PC-3 (cell line): ENCODE measurements at places on chromosomes 12 and 14. TPM values are rescaled to one million over a fixed set of nuclear protein-coding genes. Genes with fewer than 3 reads are reported as not detected.

The INF2 gene
- 132 and 161 TPM in 2 replicates for total RNA-seq

The KRT78 gene
- total RNA-seq, result 0.12 and 0.15 TPM in 2 replicates

The KRT8 gene
- 719 and 1,028 TPM in 2 replicates for total RNA-seq

The PRPH gene
- total RNA-seq, result 0.15 TPM in 1 of 2 replicates, not detected in the other

The KLRB1 gene
- not detected in 2 replicates for total RNA-seq

The NUAK1 gene
- total RNA-seq, result 9.8 and 11.0 TPM in 2 replicates

The FGF6 gene
- total RNA-seq, result not detected in 2 replicates

The FGF23 gene
- not detected in 2 replicates for total RNA-seq

The KRT85 gene
- total RNA-seq, result not detected in 2 replicates

The NID2 gene
- total RNA-seq, result 2.5 and 3.1 TPM in 2 replicates

The BATF gene
- total RNA-seq, result not detected in 2 replicates

The PPFIA2 gene
- not detected in 2 replicates for total RNA-seq

The SLC10A1 gene
- total RNA-seq, result not detected in 2 replicates

The INSM2 gene
- total RNA-seq, result 0.07 TPM in 1 of 2 replicates, not detected in the other

The KERA gene
- not detected in 2 replicates for total RNA-seq

The KRT71 gene
- not detected in 2 replicates for total RNA-seq

The MMP14 gene
- 80.4 and 85.0 TPM in 2 replicates for total RNA-seq

The AEBP2 gene
- total RNA-seq, result 6.7 and 10.2 TPM in 2 replicates

The ACSS3 gene
- total RNA-seq, result not detected in 2 replicates

The PTGR2 gene
- total RNA-seq, result 6.2 and 7.9 TPM in 2 replicates

The PPP1R1A gene
- not detected in 2 replicates for total RNA-seq

The OTUB2 gene
- 7.7 and 9.0 TPM in 2 replicates for total RNA-seq

The ST8SIA1 gene
- not detected in 2 replicates for total RNA-seq

The KRT4 gene
- 20.7 and 23.0 TPM in 2 replicates for total RNA-seq

The STYK1 gene
- total RNA-seq, result 4.3 and 8.6 TPM in 2 replicates

The SYNE3 gene
- total RNA-seq, result 1.2 and 3.5 TPM in 2 replicates

The SMIM41 gene
- total RNA-seq, result not detected in 2 replicates

The PTPN21 gene
- total RNA-seq, result 6.3 TPM in 2 replicates

The SIX6 gene
- not detected in 2 replicates for total RNA-seq

The NANOG gene
- total RNA-seq, result not detected in 2 replicates

The RARG gene
- total RNA-seq, result 62.0 and 73.5 TPM in 2 replicates

The RIPK3 gene
- not detected in 2 replicates for total RNA-seq

The ZDHHC22 gene
- 0.15 and 0.81 TPM in 2 replicates for total RNA-seq

The SYCP3 gene
- not detected in 2 replicates for total RNA-seq

The CLSTN3 gene
- 10.9 and 14.2 TPM in 2 replicates for total RNA-seq
